ENCODE measurements at places on chromosomes 4 and X.

DNA sequence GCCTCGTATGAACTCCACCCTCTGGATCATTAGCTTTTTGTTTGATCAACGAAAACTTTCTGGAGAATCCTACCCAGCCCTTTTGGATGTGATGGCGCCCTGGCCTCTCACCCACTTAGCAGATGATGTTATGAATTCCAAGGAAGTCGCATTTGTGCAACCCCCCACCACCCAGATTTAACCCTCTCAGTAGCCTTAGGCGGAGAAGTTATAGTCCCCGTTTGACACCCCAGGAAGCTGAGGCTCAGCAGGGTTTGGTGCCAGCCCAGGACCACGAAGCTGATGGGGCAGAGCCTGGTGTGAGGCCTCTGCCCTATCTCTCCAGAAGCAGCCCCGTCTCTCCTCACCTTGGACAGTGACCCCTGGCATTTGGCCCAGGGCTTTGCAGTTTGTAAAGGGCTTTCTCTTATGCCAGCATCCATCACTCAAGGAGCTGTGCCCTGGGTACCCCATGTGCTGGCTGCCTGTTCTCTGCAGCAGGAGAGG lies 1.0 kb downstream of the WFS1 start:
- DNase-seq: no peak

DNA sequence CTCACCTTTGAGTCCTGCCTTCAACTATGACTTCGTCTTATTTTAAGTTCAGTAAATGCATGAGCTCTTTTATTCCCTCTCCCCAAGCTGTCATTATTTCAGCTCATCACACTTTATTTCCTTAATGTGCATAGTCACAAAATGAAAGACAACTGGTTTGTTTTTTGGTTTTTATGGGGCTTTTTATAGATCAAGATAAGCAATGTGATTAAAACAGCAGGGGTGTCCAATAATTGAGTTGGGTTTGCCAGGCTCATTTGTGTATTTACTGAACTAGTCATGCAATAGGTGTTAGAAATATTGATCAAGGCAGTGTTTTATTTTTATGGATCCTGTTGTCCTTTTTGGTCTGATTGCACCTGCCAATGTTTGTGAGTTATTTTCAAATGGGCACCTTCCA lies 102.2 kb downstream of the FRMPD4 start:
- DNase-seq: no peak

DNA sequence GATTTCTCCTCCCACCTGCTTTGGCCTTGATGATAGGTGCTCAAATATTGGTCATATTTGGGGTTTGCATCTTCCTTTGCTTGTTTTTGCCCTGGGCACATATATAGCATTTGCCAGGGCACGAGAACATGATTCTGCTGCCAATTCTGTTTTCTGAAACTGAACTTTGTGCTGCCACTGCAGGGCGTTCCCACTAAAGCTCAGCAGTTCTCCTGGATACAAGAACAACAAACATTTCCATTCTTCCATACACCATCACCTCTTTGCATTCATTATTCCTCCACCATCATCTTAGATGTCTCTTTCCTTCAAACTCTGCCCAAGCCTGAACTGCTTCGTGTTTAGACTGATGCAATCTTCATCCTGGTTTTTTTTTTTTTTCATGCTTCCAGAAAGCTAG lies 36.3 kb upstream of the GATB start:
- DNase-seq: no peak

- no peak for DNase-seq
Observed at GRCh38 chrX:101359966-101360365, 11.4 kb upstream of the TIMM8A start.

DNA sequence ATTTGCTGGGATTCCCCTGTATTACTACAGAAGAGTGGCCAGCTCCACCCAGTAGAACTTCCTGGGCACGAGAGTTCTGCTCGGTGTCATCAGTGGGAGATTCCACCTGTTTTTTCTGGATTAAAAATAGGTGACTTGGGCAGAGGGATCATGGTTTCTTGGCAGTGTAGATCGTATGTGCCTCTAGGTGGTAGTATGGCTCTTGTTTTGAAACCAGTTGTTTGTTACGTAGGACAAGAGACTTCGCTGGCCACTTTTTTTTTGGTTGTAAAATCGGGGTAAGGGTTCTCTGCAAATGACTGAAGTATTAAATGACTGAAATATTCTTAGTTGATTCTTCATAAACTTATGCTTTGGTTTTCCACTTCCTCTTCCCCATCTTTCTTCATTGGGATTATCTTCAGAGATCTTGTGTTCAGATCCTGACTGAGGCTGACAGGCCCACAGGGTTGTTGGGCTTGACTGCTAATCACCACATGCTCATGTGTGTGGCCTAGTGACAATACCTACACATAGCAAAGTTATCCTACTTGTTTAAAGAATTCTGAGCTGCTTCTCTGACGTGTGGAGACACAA lies 43.8 kb upstream of the WDR1 start:
- no peak for DNase-seq

DNA sequence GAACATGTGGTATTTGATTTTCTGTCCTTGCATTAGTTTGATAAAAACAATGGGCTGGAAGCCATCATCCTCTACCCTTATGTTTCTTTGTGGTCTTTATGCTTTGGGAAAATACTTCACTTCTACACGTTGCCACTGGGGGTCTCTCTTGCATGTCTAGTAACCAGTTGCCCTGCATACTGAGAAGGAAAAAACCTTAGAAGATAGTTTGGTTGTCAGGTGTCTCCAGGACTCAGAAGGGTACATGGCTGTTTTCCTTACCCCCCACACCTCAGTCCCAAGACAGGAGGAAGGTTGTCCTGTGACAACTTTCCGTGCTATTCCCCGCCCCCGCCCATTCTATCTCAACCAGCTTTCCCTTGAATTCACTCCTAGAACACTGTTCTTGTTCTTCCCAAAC lies 62.1 kb upstream of the LANCL3 start:
- DNase-seq: no peak

DNA sequence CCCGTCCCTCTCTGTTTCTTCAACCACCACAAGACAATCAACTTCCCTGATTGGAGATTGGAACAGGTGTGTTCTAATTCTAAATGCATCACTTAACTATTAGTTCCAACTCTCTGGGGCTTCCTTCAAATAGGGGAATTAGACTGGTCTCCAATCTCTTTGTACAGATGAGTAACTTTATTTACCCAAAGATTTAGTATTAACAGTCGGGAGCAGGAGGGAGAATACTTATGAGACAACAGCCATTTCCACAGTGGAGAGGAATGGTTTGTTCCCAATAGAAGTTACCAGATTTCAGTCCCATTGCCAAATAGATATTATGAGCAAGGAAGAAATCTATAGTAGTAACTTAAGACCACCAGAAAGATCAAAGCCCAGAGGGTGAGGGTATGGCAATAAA lies 46.2 kb downstream of the CASK start:
- no peak for DNase-seq

DNA sequence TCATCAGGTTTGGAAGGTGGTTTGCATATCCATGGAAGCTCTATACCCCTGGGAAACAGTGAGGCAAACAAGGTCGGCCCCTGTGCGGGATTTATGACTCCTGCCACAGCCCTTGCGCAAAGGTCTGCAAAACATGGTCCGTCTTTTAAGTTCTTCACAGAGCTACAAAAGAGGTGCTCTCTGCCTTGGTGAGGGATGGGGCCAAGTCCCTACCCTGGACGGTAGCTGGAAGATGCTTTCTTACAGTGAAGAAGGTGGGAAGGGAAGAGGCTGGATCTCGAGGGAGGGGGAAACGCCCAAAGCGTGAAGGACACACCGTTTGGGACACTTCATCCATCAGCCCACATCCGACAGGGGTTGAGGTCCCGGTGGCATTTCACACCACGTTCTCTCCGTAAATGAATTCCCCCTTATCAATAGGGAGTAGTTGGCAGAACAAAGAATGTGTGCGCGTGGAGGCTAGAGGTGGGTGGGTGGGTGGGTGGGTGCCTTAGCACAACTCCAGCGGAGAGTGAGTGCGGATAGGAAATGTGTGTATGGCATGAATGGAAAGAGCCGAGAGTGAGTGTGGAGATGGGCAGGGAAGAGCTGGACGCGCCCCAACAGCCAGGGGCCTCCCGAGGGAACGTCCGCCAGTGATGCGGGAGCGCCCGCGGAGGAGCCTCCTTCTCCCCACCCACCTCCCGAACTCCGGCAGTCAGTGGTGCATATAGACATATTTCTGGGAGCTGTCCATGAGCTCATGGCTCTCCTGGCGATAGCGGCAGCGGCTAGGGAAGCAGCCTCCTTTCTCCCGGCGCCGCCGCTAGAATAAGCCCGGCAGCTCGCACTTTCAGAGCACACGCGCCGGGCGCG lies 68.3 kb downstream of the LARP7 start:
- no peak for DNase-seq

- DNase-seq: no peak
Observed at GRCh38 chr4:147714575-147715401, 17.1 kb upstream of the ARHGAP10 start.

DNA sequence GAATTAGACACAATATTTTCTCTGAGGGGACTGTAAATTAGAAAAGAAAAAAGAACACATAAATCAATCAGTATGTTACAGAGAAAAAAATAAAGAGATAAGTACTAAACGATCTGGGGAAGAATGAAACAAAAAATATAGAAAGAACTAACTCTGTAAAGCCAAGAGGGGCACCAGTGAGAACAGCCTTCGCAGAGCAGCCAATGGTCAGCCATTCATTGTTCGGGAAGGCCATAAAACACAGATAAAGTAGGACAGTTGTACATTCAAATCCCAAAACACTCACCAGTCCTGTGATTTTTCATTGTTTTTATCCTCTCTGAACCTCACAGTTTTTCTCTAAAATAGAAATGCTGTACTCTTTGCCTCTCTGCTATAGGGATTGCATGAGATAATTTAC lies 127.9 kb downstream of the NEK1 start:
- DNase-seq: no peak

DNA sequence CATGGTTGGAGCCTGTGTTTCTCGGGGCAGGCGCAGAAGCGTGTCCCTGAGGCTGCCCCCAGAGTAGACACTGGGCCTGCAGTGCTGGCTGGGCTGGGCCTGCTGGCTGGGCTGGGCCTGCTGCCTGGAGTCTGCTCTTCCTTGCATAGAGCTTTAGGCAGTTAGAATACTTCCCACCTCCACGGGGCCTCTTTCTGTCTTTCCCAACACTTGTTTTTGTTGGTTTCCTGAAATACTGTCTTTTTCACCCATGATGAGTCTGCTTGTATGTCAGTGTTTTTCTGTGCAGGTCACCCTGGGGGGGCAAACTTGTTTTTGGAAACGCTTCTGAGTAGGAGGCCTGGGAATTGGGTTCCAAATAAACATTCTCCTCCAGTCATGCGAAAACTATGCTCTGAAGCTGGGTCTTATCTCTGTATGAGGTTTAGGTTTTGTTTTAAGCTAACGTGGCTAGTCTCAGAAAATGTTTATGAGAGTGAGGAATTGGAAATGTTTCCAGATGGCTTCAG lies 32.2 kb downstream of the TRMT44 start:
- no peak for DNase-seq

DNA sequence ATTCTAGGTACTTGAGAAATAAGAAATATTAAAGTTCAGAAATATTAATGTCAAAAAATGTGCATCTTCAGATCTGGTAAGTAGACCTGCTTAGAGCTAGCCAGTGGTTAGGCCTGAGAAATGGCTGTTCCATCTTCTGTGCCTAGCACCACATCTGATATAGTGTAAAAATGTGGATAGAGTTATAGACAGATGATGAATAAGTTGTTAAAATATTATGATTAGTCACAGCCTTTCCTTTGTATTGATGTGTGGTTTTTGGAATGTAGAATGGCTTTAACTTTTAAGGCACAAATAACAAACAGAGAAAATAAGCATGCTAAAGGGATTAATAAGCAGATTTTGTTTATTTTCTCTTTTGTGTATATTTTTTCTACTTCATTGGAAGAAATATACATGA lies 133.5 kb upstream of the NUDT6 start:
- DNase-seq: no peak

- DNase-seq: no peak
Observed at GRCh38 chrX:135200297-135200696, 29.1 kb upstream of the CT55 start.

GRCh38 chr4:185711726-185712125 lies 100.3 kb downstream of the SORBS2 start:
- DNase-seq: no peak

DNA sequence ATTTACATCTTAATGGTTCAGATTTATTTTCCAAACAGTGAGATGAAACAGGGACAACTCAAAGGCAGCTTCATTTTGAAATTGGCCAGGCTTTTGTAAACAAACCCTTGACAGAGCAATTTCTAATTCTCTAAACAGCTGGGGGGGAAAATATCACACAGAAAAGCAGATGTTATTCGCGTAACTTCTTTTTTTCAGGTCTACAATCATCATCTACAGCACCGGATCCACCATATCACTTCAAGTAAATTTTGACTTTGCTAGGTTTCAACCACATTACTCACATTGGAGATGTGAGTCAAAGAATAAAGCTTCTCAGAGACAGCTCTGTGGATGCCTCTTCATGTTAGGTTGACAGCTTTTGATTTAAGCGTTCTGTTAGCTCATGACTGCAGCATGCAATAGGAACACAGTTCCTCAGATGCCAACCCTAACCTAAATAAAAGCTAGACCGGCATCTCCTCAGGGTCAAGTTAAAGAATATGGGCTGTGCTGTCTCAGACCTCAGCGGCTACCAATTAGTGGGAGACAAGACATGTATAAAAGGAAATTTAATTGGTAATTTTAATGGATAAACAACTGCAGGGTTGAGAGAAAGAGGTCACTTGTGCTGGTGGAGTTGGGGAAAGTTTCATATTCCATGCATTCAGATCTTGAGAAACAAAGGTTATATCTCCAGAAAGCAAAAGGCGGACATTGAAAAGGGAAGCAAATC lies 26.8 kb downstream of the AMELX start:
- DNase-seq: no peak

DNA sequence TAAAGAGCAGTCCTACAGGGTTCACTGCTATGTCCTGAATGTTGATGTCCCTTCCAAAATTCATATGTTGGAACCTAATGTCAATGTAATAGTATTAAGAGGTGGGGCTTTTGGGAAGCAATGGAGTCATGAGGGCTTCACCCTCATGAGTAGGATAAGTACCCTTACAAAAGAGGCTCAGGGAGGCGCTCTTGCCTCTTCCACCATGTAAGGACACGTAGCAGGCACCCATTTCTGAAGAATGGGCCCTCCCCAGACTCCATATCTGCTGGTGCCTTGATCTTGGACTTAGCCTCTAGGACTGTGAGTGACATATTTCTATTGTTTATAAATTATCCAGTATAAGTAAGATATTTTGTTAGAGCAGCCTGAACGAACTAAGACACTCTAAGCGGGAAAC lies 15.8 kb downstream of the MED28 start:
- no peak for DNase-seq

- DNase-seq: no peak
Observed at GRCh38 chr4:37795581-37796195, 30.8 kb upstream of the PGM2 start.

- no peak for DNase-seq
Observed at GRCh38 chr4:188552741-188553275, 413.6 kb downstream of the TRIML1 start.

- no peak for DNase-seq
Observed at GRCh38 chrX:129634541-129634940, 20.2 kb downstream of the APLN start.

DNA sequence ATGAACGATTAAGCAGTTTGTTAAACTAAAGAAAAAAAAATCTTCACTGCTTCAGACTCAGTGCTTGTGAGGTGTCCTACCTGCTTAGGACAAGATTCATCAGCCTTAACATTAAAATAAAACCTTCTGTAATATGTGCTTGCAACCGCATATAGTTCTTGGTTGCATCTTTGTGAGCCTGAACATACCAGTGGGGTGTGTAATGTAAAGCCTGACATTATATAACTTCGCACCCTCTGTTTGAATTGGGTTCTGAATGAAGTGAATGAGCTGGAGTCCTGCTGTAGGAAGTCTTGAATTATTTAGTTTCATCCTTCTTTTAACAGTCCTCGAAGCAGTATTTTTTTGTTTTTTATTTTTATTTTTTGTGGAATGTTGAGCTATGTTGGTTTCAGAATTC lies 3.1 kb downstream of the KDM6A start:
- no peak for DNase-seq

Data from NCI-H1436 treated with DMSO at 0.1 percent for 48 hours (cell line).